Astrocyte (in vitro differentiated cells and primary cell): ENCODE measurements at places on chromosomes 6 and 20. TPM values are rescaled to one million over a fixed set of nuclear protein-coding genes. Genes with fewer than 3 reads are reported as not detected.

GRCh38 chr6:38806271-38806670 is 91.2 kb downstream of the DNAH8 start:
- H3K27me3 ChIP-seq: peaks cover 7% of the 10 kb centered on the region
- no peak for DNase-seq
- no peak overlapping the region for H3K4me3 ChIP-seq
- H3K36me3 ChIP-seq: no peaks in the 10 kb centered on the region
- H3K4me1 ChIP-seq: no peaks in the 10 kb centered on the region

DNA sequence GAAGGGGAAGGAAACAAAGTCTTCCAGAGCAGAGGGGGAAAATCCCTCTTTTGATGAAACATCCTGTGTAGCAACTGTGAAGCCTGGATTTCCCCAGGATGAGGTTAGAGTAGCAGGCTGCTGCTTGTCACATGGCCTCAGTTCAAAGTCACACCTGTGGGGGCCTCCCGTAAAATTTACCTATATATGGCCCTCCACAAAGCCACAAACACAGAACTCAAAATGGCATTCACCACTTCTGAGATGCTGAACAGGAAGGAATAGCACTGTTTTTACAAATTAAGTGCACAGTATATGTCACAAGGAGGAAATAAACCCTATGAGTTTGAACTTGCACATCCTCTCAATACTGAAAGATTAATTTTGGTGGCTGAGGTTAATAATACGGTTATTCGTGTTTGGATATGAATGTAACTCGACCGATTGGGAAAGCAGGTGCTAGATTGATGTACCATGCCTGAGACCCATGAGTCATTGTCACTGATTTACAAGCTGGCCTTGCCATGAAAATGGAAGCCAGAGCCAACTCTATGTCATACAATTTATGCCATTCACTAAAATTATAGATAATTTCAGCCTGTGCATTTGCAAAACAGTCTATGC is 70.6 kb downstream of the SGK1 start:
- no peak overlapping the region for H3K4me3 ChIP-seq
- H3K4me1 ChIP-seq: peaks cover 3% of the 10 kb centered on the region
- no peak overlapping the region for H3K27ac ChIP-seq
- H3K36me3 ChIP-seq: no peaks in the 10 kb centered on the region

DNA sequence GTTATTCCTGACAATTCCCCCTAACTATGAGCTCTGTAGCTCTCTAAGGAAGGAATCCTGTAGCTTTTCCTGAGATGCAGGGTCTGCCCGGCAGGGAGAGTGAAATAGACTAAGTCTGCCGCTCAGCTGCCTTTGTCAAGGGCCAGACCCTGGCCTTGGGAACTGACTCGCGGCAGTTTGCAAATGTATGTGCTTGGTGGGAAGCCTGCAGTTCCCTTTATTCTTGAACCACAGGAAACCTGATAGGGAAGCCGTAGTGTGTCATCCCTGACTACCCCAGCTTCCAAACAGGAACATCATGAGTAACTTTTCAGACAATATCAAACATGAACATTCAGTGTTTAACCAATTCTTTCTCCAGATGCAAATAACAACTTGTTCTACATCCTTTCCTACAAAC is 78.7 kb upstream of the IFNGR1 start:
- no peak overlapping the region for H3K4me3 ChIP-seq
- no peaks in the 10 kb centered on the region for H3K27me3 ChIP-seq
- H3K36me3 ChIP-seq: no peaks in the 10 kb centered on the region

Gene PHACTR3
- total RNA-seq: 0.14 TPM in 1 of 2 replicates, not detected in the other
